ENCODE measurements at places on chromosomes 16 and 17.

DNA sequence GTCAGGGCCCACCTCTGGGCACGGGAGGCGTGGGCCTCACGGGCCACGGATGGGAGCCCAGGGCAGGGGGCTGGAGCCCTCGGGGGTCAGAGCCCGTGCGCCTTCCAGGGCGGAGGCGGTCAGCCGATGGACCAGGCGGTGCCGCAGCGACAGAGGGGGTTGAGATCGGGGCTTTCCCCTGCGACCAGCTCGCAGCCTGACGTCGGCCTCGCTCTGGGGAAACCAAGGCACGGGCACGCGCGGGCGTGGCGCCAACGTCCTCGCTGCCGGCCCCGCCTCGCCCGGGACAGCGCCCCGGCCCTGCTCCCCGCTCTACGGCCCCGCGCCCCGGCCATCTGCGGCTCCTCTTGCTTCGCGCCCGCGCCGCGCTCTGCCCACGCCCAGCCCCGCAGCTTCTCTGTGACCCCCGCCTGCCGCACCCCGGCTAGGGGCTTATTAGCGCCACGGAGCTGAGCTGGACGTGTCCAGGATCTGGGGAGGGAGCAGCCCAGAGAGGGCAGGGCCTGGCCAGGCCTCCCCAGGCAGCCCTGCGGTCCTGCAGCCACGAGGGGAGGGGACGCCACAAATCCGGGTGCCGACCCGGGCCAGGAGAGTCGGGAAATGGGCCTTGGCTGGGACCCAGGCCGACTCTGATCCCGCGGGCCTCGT is 13.5 kb downstream of the ACTG1 start:
- DNase-seq = no peak

GRCh38 chr16:78102122-78102660 is 2.7 kb downstream of the WWOX start:
- DNase-seq = no peak

- DNase-seq = no peak
Measured at GRCh38 chr16:57102888-57103851, 10.8 kb downstream of the CPNE2 start.

DNA sequence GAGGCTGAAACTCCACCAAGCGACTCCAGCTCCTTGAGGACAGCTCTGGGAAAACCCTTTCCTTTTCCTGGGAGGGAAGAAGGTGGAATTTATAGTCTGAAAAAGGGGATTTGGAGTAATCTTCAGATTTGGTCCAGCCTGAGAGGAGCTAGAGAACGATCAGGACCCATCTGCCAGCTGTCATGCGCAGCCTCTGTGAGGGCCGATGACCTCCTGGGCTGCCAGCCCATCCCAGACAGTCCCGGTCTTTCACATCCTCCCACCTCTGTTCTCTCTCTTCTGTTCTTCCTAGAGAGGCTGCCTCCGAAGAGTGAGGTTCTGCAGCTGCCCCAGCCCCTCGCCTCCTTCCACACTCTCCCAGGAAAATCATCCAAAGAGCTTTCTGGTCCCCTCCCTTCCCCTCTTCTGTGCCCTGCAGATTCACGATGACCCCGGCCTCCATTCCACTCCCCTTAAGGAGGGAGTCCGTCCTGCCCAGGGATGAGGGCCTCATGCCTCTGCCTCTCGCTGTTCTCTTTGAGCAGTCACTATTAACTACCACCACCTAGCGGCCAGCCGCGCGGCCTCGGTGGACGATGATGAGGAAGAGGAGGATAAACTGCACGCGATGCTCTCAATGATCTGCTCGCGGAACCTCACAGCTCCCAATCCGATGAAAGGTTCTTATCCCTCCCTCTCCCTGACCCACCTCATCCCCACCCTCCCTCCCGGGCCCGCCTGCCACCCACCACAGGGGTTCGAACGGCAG is 29.6 kb downstream of the SGSM2 start:
- no peak for DNase-seq

DNA sequence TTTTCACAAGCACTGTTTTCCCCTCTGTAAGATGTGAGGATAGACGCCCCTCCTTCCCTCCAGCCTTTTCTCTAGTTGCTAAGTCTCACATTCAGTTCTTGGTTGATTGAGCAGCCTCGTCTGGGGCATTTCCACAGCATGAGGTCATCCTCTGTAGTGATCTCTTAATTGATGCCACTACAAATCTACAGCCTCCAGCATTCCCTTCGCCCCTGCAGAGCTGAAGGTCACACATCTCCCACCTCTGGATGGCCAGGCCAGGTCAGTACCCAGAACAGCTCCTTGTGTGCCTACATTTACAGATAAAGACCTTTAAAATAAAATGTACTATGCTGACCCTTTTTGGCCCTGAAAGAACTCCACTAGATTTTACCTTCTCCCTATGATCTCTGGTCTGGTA is 32.5 kb upstream of the CDH11 start:
- DNase-seq = no peak

DNA sequence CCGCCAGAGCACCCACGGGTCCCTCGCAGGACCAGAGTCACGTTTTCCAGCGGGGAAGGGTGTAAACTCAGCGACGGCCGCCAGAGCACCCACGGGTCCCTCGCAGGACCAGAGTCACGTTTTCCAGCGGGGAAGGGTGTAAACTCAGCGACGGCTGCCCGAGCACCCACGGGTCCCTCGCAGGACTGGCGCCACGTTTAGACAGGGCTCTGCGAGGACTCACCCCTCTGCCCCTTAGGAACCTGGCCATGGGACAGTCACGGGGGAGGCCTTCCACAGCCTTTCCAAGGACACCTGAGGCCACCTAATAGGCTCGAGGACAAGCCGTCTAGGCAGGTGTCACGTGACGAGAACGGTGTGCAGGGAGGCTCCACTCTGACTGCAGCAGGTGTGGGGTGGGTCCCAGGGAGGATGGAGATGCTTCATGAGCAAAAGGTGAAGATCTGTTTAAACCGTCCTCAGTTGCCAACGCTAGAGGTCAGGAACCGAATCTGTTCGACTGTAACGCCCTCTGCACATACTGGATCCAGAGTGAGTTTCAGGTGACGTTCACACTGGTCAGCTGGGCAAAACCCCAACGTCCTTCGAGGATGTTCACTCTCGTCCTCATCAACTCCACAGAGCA is 48.0 kb upstream of the METRNL start:
- DNase-seq = no peak

DNA sequence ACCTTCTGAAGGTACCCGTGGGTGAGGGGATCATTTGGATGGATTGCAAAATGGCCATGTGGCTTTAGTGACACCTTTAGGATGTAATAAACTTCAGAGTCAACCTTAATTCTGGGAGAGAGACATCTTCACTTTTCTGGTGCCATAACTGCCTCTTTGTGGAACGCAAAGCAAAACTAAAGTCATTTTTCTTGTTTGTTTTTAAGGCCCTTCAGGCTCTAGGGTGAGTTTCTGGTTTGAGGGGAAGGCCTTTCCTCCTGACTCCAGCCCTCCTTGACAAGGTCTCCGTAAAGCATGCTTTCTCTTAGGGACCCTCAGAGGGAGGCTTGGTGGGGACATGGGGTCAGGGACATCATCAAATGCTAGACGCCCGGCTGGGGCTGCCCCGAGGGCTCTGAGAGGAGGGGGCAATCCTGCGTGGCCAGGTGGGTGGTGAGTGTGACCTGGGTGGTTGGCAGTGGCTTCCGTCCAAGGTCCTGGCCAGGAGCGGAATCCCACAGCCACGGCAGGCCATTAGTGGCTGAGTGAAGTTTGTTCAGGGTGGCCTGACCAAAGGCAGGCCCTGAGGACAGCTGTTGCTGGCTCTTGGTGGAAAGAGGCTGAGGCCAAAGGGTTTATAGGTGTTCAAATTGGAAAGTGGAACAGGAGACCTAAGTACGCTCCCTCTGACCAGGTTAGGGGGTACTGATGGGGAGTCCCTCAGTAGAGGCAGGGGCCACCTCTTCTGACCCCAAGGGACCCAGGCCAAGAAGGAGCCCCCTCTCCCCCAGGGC is 112.2 kb downstream of the METRNL start:
- peak; percentile 64 for DNase-seq

- DNase-seq = no peak
Measured at GRCh38 chr17:61496174-61496956, 44.1 kb downstream of the TBX4 start.
